Activated CD8-positive, alpha-beta memory T cell treated with anti-CD3 and anti-CD28 coated beads for 1 hour (primary cell): ENCODE measurements at places on chromosomes 12 and 14.

GRCh38 chr12:92735131-92735721 lies 32.4 kb downstream of the PLEKHG7 start:
- DNase-seq: no peak

- DNase-seq: no peak
These were observed 485.5 kb downstream of the BCAT1 start for GRCh38 chr12:24463375-24463774.

DNA sequence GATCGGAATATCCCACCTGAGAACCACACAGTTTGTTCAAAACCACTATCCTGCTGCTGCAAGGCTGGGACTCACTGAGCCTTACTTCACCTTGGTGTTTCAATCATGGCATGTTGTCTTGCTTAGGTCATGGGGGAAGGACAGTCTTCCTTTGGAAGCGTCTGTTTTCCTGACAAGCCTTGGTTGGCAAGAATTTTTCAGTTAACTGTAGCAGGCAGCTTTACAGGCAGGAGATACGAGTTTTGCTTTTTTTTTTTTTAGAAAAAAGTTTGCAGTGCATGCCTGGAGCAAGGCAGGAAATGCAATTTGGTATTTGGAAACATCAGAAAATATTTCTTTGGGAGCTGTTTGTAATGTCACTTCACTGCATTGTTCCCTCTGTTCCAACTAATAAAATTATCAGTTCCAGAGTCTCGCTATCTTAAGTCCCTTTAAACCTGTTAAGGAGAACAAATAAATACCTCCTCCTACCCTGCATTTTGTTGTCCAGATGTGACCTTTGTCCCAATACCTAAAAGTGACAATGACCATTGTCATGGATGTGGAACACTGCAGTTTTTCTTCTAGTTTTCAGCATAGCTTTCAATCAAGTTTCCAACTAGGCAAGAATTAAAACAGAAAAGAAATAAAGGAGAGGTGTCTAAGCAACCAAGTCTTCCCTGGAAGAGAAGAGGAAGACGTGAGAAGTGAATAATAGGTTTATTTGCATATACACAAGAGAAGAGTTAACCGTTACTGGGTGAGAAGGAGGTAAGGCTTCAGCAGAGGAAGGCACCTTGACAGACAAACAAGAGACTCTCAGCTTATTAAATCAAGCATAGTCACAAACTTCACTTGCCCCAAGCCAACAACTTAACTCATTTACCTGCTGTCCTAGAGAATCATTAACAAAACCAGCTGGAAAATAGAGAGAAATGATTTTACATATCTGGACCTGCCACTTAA lies 71.4 kb upstream of the ACTN1 start:
- DNase-seq: no peak

- DNase-seq: no peak
These were observed 41.7 kb downstream of the RPH3A start for GRCh38 chr12:112833267-112833666.

- no peak for DNase-seq
These were observed 10.3 kb downstream of the KRT7 start for GRCh38 chr12:52243259-52243855.

DNA sequence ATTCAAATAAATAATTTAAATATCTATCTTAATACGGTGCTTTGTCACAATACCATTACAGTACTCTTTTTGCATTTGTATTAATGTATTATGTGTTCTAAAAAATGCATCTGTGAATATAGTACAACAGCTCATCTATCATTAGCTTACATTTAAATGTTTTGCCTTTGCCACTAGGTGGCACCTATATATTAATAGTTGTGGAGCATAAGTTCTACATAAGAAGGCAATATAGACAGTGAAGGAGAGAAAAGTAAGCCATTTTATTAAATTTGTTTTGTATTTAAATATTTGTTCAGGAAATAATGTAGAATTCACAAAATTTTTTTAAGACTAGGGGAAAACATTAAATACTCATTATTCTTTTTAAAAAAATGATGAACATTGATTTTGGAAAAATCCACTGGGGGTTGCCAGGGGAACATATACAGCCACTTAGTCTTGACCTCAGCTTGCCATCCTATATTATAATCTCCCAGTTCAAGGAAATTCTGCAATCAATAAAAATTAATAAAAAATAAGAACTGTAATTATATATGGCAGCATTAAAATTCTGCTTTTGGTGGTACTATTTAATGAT lies 9.8 kb downstream of the CCER1 start:
- no peak for DNase-seq

DNA sequence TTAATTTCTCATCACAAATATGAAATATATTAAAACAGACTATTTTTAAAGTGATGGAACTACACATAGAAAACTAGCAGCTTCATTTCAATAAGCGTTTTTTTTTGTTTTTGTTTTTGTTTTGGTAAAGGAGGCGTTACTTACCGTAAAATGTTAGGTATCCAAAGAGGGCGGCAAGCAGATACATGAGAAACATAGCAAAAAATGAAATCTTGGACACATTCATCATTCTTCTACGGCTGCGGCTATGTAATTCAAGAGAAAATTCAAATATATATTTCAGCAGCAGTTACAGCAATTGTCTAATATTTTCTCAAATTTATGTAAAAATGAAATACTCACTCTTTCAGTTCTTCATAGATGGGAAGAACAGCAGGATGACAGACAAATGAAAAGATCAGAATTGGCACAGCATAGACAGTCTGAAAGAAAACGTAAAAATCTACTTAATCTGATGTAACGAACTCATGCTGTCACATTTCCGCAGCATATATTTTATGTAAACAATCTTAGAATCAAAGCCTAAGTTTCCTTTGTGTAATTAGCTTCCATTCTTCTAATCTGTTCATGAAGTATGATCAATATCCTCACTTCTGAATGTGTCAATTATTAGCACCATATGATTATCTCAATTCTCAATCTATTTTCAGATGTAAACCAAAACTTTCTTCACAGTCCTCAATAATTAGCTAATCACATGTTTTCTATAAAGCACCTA lies 8.8 kb downstream of the SLC38A2 start:
- no peak for DNase-seq

DNA sequence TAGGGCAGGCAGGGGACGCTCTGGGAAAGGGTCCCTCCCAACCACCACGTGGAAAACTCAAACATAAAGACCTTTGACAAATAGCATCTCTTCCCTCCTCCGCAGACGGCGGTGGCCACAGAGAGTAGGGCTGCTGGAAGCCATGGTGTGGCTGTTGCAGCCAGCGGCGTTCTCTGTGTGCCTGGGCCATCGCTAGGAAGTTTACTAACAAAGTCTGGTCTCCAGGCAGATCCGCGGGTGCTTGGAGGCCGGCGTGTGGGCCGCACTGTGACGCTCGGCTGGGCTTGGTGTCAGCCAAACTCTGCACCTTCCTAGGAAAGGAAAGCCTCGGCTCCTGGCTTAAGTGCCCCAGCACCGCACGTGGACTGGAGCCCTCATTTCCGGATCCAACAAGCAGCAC lies 65.6 kb downstream of the CCDC88C start:
- DNase-seq: no peak

DNA sequence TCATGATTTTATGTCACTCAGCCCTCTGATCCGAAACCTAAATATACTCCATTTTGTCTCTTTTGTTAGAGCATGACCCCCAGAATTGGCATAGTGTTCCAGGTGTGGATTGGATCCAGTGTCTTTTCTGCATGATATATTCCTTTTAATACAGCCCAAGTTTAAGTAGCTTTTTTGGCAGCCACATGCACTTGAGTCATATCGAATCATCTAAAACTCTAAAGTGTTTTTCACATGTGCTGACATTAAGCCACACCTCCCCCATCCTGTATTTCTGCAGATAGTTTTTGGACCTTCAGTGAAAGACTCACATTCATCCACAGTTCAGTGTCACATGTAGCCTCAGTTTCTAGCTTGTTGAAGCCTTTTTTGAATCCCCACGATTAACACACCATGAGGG lies 30.6 kb downstream of the BORCS5 start:
- DNase-seq: no peak

DNA sequence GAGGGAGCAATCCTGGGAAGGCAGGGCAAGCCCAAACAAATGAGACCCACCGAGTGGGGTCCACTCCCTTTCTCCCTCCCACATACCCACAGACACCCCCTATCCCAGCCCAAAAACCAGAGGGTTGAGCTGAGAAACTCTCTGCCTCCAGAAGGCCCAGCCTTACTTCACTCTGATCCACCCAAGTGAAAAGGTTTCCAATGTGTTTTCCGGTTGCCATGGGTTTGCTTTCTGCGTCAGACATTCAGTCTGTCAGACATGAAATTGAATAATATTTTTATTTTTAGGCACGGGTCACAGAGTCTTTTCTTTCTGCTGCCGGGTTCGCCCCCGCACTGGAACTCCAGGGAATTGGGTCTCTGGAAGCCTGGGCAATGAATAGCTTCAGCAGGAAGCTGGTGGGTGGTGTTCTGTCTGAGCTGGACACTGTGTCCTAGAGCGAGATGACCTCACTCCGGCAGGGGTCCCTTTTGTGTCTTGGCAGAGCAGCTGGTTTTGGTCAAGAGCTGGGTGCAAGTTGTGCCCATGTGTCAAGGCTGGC lies 69.8 kb upstream of the CLMN start:
- no peak for DNase-seq

DNA sequence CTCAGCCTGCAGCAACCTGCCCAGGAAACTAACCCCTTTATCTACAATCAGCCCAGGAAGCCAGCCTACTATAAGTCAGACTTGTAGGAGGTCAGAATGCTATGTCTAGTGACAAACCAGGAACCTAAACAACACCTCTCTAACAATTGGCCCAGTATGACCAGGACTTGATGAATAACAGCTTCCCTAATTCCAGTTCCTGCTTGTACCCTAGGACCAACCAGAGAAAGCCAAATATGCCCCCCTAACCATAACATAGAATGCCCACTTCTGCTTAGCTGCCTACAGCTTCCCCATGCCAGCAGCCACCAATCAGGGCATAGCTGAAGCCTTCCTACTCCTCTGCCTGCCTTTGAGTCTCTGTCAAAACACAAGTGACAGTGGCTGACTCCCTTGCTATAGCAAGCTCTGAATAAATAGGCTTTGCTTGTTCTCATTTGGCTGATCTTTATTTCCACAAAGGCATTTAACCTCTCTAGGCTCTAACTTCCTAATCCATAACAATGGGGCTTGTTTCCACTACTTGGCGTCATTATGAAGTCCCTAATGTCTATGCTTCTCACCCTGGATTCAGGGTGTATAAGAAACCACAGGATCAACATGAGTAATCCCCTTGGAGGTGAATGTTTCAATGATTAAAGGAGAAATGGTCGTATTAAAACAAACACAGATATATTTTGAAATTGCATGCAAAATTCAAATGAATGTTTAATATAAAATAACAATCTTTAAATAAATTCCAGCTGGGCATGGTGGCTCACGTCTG lies 220.2 kb downstream of the ANO6 start:
- DNase-seq: no peak

DNA sequence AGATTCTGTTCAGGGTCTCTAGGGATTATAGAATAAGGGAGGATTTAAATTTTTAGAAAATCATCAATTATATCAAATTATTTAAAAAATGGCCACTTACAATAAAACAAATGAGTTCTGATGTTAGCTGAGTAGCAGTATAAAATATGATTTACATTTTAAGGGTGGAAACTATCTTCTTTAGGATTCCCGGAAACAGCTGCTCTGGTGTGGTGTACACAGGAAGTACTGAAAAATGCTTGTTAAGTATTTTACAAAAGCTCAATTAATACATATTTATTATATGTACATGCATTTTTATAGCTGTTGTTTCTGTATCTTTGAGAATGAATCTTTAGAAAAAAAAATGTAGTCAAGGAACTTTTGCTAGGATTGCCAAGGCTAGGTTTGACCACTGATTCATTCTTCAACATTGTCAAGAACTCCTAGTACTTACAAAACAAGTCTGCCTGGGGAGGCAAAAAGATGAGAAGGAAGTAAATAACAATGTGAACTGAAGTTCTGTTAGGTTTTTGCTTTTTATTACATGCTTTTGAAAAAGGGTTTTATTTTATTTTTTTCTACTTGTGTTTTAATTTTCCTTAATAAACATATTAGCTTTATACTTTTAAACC lies 48.0 kb downstream of the ARF6 start:
- DNase-seq: no peak

DNA sequence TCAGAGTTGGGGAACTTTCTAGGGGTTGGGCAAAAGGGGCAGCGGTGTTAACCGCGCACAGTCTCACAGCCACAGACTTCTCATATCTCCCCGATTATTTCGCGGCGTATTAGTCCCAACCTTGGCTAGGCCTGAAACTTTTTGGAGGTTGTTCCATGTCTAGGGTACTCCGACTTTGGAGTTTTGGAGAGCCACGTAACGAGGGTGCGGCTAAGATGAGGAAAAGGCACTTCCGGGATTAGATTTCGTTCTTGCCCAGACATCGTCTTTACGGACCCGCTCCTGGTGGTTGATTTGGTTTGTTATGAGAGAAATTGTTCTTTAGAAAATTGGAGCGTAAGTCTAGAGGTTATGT lies 513 bp downstream of the CCNK start:
- DNase-seq: no peak

DNA sequence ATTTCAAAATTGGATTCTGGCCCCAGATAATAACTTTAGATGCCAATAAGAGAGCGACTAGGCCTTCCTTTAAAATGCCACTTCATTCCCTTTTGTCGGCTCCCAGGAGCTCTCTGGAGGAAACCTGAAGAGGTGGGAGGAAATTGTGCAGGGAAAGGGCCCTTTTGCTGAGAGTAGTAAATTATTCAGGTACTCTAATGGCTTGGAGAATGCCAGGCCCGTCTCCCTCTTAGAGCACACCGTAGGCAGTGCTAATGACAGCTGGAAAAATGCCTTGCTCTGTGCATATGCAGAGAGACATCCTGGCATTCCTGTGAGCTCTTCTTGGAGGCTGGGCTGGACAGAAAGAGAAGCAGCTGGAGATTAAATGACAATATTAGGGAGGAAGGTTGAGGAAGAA lies 115.0 kb upstream of the RPH3A start:
- DNase-seq: no peak

- no peak for DNase-seq
These were observed 2.9 kb downstream of the IPO4 start for GRCh38 chr14:24185741-24186140.

DNA sequence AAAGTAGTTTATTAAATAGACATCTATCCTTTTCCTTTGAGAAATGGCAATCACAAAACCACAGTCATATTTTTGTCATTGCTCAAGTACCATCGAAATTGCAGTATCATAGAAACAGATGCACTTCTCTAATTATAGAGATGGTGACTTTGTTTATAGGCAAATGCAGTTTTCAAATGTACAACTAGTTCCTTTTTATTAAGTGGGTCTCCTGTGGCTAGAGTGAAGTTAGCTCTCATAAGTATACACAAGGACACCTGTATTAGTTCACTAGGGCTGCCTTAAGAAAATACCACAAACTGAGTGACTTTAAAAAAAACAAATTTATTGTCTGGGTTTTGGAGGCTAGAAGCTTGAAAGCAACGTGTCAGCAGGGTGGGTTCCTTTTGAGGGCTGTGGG lies 62.8 kb downstream of the OTOGL start:
- no peak for DNase-seq

GRCh38 chr12:10557766-10558165 lies 52.1 kb downstream of the EIF2S3B start:
- no peak for DNase-seq

DNA sequence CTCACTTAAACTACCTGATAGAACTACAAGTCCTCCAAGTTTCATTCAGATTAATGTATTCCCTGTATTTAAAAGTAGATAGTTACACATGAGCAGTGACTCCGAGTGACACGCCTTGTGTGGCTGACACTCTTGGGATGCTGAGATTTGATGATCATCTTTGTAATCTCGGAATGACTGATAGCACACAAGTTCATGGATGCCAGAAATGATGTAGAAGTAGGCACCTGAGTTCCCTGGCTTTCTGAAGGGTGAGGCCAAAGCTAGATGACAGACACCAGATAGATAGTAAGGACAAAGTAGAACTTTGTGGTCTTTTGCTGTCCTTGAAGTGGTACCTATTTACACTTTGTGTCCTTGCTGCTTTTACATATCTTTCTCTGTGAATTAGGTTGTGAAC lies 491.2 kb downstream of the PCNX1 start:
- DNase-seq: no peak
